Hematopoietic multipotent progenitor cell treated with erythropoietin and hydrocortisone succinate and interleukin-3 and kit ligand, for 4 days (in vitro differentiated cells): ENCODE measurements at places on chromosomes 4 and X.

- peak; percentile 74 for DNase-seq
Observed at GRCh38 chrX:78375894-78376293, 48.5 kb upstream of the CYSLTR1 start.

- peak; percentile 57 for DNase-seq
Observed at GRCh38 chr4:139849219-139849618, 183.6 kb downstream of the MGST2 start.

GRCh38 chr4:124890522-124890921, 178.0 kb upstream of the ANKRD50 start:
- DNase-seq = no peak

GRCh38 chr4:122412547-122412946, 33.7 kb downstream of the ADAD1 start:
- peak; percentile 10 for DNase-seq

DNA sequence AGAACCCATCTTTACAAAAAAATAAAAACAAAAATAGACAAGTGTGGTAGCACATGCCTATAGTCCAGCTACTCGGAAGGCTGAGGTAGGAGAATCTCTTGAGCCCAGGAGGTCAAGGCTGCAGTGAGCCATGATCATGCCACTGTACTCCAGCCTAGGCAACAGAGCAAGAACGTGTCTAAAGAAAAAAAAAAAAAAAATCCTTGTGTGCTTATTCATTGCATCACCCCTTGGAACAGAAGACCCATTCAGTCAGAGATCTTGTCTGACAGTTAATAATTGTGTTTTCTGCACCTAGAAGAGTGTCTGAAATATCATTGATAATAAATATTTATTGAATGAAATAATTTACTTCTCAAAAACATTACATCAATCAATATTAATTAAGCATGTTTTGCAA, 97.4 kb upstream of the TBL1X start:
- DNase-seq = no peak

GRCh38 chrX:124028182-124028581, 66.7 kb downstream of the STAG2 start:
- DNase-seq = no peak

DNA sequence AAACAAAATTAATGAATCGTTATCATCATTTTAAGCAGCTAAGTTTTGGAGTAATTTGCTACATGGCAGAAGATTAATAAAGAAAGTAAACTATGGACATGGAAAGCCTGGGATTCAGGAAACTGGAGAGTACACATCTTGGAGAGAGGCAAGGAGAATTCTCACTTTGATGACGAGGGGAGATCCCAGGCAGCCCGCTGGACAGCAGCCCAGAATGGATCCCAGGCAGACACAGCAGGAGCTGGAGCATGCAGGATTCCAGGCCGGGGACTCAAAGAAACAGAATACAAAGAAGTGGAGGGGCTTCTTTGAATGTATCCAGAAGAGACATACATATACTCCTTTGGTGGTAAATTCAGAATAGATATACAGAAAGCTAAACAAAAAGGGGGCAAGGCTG, 118.0 kb upstream of the ATP6AP2 start:
- DNase-seq = no peak

- DNase-seq = peak; percentile 56
Observed at GRCh38 chr4:55866290-55866907, 13.0 kb downstream of the EXOC1 start.

GRCh38 chr4:143346206-143346605, 9.5 kb downstream of the GAB1 start:
- no peak for DNase-seq

- no peak for DNase-seq
Observed at GRCh38 chr4:175927121-175927520, 115.1 kb upstream of the GPM6A start.

DNA sequence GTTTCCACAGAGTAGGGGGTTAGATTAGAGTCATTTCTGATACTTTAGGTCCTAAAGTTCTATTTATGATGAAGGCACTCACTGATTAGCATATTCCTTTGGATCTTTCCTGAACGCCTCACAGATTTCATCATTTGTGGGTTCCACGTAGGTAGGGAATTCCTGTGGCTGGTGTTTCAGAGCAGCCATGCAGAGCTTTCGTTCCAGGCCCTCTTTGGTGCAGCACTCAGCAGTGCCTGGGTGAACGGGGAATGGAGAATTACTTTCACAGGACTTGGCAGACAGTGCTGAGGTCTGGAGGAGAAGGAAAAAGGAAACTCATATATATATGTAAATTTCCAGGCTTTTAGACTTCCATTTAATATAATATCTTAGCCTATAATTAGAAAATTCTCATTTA, 18.5 kb downstream of the GC start:
- no peak for DNase-seq

DNA sequence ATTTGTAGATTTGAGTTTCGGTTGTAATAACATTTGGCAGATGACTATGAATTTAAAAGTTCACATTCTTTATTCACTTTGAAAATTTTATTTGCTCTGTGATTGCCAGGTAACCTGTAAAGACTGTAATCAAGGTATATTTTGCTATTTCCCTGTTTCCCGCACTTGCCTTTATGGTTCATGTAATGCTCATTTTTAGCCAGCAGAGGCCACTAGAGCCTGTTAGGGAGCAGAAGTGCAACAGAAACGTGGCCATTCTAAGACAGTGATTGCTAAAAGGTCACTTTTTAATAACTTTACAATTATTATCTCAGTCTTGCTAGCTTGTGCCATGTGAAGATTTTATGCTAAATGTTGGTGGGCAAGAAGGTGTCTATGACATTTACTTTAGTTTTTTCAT, 12.4 kb downstream of the YIPF6 start:
- peak; percentile 69 for DNase-seq

DNA sequence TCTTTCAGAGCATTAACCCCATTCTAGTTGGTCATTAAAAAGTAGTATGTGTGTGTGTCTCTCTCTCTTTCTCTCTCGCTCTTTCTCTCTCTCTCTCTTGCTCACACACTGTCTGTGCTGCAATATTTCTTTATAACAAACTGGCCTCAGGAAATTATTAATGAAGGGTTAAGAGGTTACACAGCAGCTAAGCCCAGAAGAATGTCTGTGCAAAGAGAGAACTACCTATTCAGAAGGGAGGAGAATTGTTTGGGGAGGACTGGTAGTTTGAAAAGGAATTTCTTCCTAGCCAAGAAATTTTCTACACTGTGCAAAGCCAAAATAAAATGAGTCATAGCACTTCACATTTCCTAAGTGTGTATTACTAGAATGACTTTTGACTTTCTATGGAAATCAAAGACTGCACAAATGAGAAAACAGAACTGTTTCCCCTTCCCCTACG, 22.2 kb downstream of the PDGFC start:
- no peak for DNase-seq

GRCh38 chrX:121256647-121257046, 209.2 kb downstream of the GLUD2 start:
- no peak for DNase-seq

GRCh38 chr4:88177983-88178625, 19.7 kb upstream of the ABCG2 start:
- DNase-seq = peak; percentile 94
